ENCODE measurements at places on chromosomes 7 and 10. TPM values are rescaled to one million over a fixed set of nuclear protein-coding genes. Genes with fewer than 3 reads are reported as not detected.
A peak's percentile ranks its signal among the peaks of the same experiment; 100 is the strongest.

The PDCD11 gene
- total RNA-seq: 76.1 TPM

The ACTL6B gene
- not detected for total RNA-seq

The ELN gene
- 110 TPM for total RNA-seq

DNA sequence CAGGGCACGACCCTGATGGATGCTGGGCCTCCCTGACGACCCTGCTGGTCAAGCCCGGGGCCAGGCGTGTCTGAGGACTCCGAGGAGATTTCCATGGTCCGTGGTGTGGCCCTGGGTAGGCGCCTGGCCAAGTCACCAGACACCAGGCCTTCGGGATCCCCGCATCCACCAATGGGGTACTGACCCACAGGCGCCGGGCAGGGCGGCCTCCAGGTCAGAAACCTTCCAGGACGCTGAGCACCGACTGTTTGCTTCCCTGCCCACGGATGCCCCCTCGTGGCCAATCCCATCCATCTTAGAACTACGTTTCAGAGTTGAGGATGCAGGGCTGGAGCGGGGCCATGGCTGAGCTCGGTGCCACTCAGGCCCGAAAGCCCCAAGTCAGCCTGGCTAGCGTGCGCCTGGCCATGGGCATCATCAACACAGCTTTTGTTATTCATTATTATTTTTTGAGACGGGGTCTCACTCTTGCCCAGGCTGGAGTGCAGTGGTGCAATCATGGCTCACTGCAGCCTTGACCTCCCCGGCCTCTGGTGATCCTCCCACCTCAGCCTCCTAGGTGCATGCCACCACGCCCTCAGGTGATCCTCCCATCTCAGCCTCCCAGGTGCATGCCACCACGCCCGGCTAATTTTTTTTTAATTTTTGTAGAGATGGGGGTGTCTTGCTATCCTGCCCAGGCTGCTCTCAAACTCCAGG is 7.1 kb upstream of the AMZ1 start:
- no peak for DNase-seq
- H3K27me3 ChIP-seq: no peaks in the 10 kb centered on the region
- H3K4me1 ChIP-seq: peaks cover 16% of the 10 kb centered on the region

GRCh38 chr10:112958275-112958995 is 8.4 kb downstream of the TCF7L2 start:
- peak overlapping the region; percentile 99 for H3K27ac ChIP-seq
- H3K27me3 ChIP-seq: no peaks in the 10 kb centered on the region
- peaks cover 8% of the 10 kb centered on the region for H3K36me3 ChIP-seq
- H3K4me1 ChIP-seq: peaks cover 78% of the 10 kb centered on the region

- H3K27me3 ChIP-seq: no peaks in the 10 kb centered on the region
- no peak overlapping the region for H3K27ac ChIP-seq
- DNase-seq: no peak
- peaks cover 4% of the 10 kb centered on the region for H3K4me1 ChIP-seq
- no peak overlapping the region for H3K4me3 ChIP-seq
These were observed 62.8 kb downstream of the ZRANB1 start for GRCh38 chr10:125004571-125005311.

DNA sequence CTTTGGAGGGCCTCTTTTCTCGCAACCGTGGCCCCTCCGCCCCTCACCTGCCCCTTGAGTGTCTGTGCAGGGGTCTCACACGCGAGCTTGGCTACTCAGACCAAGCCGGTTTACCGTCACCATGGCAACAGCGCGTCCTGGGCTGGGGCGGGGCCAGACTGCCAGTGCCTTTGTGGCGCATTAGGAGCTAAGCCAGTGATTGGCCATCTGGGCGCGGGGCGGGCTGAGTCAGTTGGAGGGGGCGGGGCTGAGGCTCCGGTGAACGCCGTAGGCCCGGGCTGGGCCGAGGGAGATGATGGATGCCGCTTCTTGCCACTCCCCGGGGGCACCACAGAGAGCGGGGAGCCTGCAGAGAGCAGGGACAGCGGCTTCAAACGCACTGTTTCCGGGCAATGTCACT is 48.7 kb upstream of the FXYD4 start:
- no peaks in the 10 kb centered on the region for H3K36me3 ChIP-seq
- H3K4me1 ChIP-seq: no peaks in the 10 kb centered on the region
- H3K27ac ChIP-seq: no peak overlapping the region
- no peaks in the 10 kb centered on the region for H3K27me3 ChIP-seq
- no peak overlapping the region for H3K4me3 ChIP-seq

- H3K4me1 ChIP-seq: peaks cover 45% of the 10 kb centered on the region
- no peak for DNase-seq
- H3K27ac ChIP-seq: no peak overlapping the region
- no peak overlapping the region for H3K4me3 ChIP-seq
- H3K36me3 ChIP-seq: peaks cover 23% of the 10 kb centered on the region
These were observed 11.9 kb downstream of the SFRP5 start for GRCh38 chr10:97759946-97760345.

GRCh38 chr7:1011297-1012003 is 28.5 kb downstream of the CYP2W1 start:
- no peak for DNase-seq
- H3K27ac ChIP-seq: no peak overlapping the region
- no peaks in the 10 kb centered on the region for H3K4me1 ChIP-seq
- no peak overlapping the region for H3K4me3 ChIP-seq

- no peaks in the 10 kb centered on the region for H3K36me3 ChIP-seq
- no peak overlapping the region for H3K4me3 ChIP-seq
- no peaks in the 10 kb centered on the region for H3K4me1 ChIP-seq
- no peak overlapping the region for H3K27ac ChIP-seq
- DNase-seq: no peak
These were observed 2.5 kb downstream of the PTER start for GRCh38 chr10:16439295-16439694.

The RBM20 gene
- 11.1 TPM for total RNA-seq

DNA sequence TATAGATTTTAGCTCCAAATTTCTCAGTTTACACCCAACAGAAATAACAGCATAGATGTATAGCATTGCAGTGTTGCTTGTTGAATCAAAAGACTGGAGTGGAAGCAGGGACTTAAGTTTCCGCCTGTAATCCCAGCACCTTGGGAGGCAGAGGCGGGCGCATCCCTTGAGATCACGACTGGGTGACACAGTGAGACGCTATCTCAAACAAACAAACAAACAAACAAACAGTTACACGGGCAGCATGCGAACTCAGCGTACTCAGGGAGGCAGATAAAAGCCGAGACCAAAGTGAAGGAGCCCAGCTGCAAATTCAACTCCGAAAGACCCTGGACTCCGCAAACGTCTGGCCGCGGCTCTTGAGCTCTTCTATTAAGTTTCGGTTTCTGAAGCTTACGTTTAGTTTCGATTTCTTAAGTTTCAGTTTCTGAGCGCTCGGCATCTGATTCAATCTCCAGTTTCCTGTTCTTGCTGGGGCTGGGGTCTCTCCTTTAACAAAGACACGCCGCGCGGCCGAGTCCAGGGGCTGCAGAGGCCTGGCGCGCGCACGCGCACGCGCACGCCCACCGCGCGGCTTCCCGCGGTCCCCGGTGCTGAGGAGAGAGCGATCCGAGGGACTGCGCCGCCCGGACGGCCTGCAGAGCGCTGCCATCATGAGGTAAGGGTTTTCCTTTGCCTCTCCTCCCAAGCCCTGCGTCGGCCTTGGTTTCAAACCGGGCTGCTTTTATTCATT is at the start of gene IFIT5:
TSS of gene IFIT5 (plus strand) at position 423 of the 733 bp plus-strand sequence. CDS start at position 654, 231 bp downstream.
- H3K27ac ChIP-seq: peak within 1 kb of the TSS; percentile 62
- peak within 1 kb of the TSS; percentile 76 for H3K4me3 ChIP-seq
- H3K27me3 ChIP-seq: no peaks in the 10 kb centered on the region
- peak; percentile 67 for DNase-seq
- no peaks in the 10 kb centered on the region for H3K4me1 ChIP-seq

- H3K27me3 ChIP-seq: 0 out of 2 replicates have a peak, but pooled peaks cover 3% of the 10 kb centered on the region
- DNase-seq: no peak
- H3K4me1 ChIP-seq: no peaks in the 10 kb centered on the region
These were observed 58.9 kb downstream of the MICALL2 start for GRCh38 chr7:1400371-1400770.

The ARMC3 gene
- not detected for total RNA-seq

- H3K27ac ChIP-seq: peak overlapping the region; percentile 81
- DNase-seq: peak; percentile 55
- no peaks in the 10 kb centered on the region for H3K27me3 ChIP-seq
- no peaks in the 10 kb centered on the region for H3K36me3 ChIP-seq
- peaks cover 4% of the 10 kb centered on the region for H3K4me1 ChIP-seq
These were observed 1.1 kb upstream of the EGR2 start for GRCh38 chr10:62817121-62817765.

DNA sequence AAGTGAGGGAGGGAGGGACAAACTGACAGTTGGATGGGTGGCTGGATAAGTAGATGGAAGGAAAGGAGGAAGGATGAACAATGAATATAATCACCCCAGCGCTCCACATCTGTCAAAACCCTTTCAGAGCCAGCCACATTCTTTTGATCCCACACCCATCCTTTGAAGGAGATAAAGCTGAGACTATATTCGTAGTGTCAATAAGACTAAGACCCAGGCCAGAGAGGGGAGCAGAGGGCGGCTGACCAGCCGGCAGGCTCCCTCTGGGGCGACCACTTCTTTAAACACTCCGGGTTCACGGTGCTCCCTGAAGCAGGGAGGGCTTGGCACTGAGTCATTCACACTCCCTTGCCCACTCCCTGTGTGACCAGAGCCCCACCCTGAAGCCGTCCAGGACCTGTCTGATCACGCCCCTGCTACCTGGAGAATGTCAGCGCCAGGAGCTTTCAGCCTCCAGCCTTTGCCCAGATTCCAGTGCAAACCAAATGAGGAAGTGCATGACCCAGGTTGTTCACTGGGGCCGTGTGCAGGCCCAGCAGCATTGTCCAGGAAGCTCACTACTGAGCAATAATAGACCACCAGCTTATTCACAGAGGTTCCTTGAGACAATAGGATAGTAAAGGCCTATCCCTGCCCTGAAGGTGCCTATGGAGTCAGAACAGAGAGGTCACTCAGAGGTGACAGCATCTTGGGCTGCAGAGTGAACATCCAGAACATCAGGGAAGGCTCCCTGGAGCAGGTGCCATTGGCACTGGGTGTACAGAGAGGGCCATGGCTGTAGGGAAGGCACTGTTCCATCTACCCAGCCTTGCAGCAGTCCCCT is 34.4 kb downstream of the UNC5B start:
- H3K27me3 ChIP-seq: no peaks in the 10 kb centered on the region
- no peak overlapping the region for H3K27ac ChIP-seq
- H3K36me3 ChIP-seq: no peaks in the 10 kb centered on the region
- no peaks in the 10 kb centered on the region for H3K4me1 ChIP-seq

- H3K4me3 ChIP-seq: no peak overlapping the region
- H3K36me3 ChIP-seq: no peaks in the 10 kb centered on the region
- H3K27me3 ChIP-seq: no peaks in the 10 kb centered on the region
- peak overlapping the region; percentile 48 for H3K27ac ChIP-seq
- DNase-seq: peak; percentile 86
These were observed 14.7 kb downstream of the BTBD16 start for GRCh38 chr10:122285506-122286444.

GRCh38 chr7:27688646-27689045 is 26.0 kb upstream of the HIBADH start:
- no peak for DNase-seq
- no peaks in the 10 kb centered on the region for H3K27me3 ChIP-seq
- H3K4me1 ChIP-seq: peaks cover 11% of the 10 kb centered on the region
- H3K36me3 ChIP-seq: no peaks in the 10 kb centered on the region
- no peak overlapping the region for H3K4me3 ChIP-seq
- H3K27ac ChIP-seq: no peak overlapping the region

- no peak overlapping the region for H3K27ac ChIP-seq
- peaks cover 5% of the 10 kb centered on the region for H3K27me3 ChIP-seq
- no peak overlapping the region for H3K4me3 ChIP-seq
- no peak for DNase-seq
- H3K4me1 ChIP-seq: no peaks in the 10 kb centered on the region
- no peaks in the 10 kb centered on the region for H3K36me3 ChIP-seq
These were observed 583.5 kb downstream of the CNTNAP2 start for GRCh38 chr7:146700015-146700560.

All from SJCRH30 (cell line).